Uterine smooth muscle cell (primary cell): ENCODE measurements at places on chromosomes 7 and 10. TPM values are rescaled to one million over a fixed set of nuclear protein-coding genes. Genes with fewer than 3 reads are reported as not detected.

The FAM25C gene
- total RNA-seq = not detected in 2 replicates

The MXI1 gene
- total RNA-seq = 9.1 and 25.7 TPM in 2 replicates

The SLC26A3 gene
- total RNA-seq = not detected in 2 replicates

The AVL9 gene
- total RNA-seq = 49.0 and 61.9 TPM in 2 replicates

The AGK gene
- 26.7 and 32.5 TPM in 2 replicates for total RNA-seq

The CTAGE8 gene
- total RNA-seq = 0.44 TPM in 1 of 2 replicates, not detected in the other

The ZCWPW1 gene
- total RNA-seq = 1.4 TPM in 2 replicates

The LGI1 gene
- total RNA-seq = not detected in 2 replicates

The C10orf53 gene
- total RNA-seq = under 0.01 TPM in 1 of 2 replicates, not detected in the other

The CLDN3 gene
- 0.12 and 0.44 TPM in 2 replicates for total RNA-seq

The PSMA2 gene
- total RNA-seq = 83.2 and 152 TPM in 2 replicates

The C10orf90 gene
- total RNA-seq = not detected in 2 replicates

The PLXNA4 gene
- total RNA-seq = 0.62 and 1.2 TPM in 2 replicates

The PAXIP1 gene
- total RNA-seq = 7.6 and 9.6 TPM in 2 replicates

The ADARB2 gene
- not detected in 2 replicates for total RNA-seq

The CLRN3 gene
- not detected in 2 replicates for total RNA-seq
